ENCODE measurements at places on chromosomes 5 and 9. TPM values are rescaled to one million over a fixed set of nuclear protein-coding genes. Genes with fewer than 3 reads are reported as not detected.

DNA sequence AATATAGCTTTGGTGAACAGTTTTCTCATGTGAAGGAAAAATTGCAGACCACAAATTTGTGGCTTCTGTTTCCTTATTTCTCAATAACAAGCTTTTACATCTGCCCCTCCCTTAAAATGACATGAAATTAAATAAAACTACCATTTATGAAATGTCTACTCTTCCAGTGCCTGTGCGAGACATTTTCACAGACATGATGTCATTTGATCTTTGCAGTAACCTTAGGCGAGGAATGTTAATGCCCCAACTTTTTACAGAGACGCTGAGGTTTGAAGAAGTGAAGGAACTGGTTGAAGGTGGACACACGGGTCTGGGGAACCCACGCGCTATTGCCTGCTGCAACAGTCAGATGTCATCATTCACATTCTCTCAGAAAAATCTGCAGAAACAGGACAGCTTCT is 61.5 kb downstream of the OSTF1 start:
- DNase-seq: no peak

- no peak for DNase-seq
These were observed 27.0 kb upstream of the TMOD1 start for GRCh38 chr9:97474372-97474925.

GRCh38 chr5:42970636-42971559 is 69.2 kb downstream of the ANXA2R start:
- DNase-seq: peak; percentile 24

- DNase-seq: no peak
These were observed 65.7 kb upstream of the EQTN start for GRCh38 chr9:27362447-27363210.

- DNase-seq: no peak
These were observed 30.4 kb downstream of the CAMK4 start for GRCh38 chr5:111254613-111255012.

The PPP2R2B gene
- not detected for total RNA-seq
